ENCODE measurements at places on chromosomes 2 and 18.

- DNase-seq = no peak
These were observed 404.4 kb downstream of the SOCS6 start for GRCh38 chr18:70693246-70693645.

DNA sequence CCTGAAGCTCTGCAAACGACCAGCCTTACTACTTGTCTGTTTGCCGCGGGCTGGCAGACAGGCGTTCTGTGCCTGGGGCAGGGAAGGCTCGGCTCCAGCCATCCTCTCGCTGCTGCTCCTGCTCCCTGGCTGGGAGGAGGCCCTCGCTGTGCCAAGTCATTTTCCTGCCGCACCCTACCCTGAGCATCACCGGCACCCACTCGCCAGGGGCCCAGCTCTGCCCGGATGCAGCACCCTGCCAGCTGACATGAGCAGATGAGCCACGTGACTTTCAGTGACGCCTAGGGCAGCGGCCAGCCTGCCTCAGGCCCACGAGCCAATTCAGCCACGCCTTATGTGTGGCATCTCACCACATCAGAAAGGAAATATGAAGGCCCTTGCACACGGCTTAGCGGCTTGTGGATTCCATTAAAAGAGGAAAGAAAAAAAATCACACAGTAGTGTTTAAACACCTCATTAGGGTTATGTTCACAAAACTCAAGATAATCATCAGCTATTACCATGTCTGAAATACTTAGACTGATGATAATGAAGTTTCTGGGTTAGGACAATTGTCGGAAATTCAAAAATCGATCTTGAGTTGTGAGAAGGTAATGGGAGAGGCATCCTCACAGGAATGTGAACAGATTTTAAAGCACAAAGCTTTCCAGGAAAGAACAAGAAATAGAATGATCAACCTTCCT, 250.5 kb downstream of the TWIST2 start:
- DNase-seq = no peak

DNA sequence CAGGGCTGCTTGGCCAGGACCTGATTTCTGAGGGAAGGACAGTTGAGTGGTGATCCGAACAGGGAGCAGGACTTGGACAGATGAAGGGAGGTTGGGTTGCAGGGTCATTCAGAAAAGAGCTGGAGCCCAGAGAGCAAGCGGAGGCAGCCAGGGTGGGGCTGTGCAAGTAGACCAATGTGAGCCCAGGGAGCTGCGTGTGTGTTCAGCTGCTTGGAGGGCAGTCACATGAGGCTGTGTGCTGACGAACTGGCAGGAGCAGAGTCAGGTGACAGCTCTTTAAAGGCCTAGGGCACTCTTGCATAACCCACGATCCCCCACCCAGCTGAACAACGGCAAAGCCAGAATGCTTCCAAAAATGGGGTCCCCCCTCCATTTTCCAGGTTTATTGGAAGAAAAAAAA, 4.6 kb upstream of the MLPH start:
- no peak for DNase-seq

GRCh38 chr2:134790487-134790886, 47.9 kb upstream of the ACMSD start:
- DNase-seq = no peak

DNA sequence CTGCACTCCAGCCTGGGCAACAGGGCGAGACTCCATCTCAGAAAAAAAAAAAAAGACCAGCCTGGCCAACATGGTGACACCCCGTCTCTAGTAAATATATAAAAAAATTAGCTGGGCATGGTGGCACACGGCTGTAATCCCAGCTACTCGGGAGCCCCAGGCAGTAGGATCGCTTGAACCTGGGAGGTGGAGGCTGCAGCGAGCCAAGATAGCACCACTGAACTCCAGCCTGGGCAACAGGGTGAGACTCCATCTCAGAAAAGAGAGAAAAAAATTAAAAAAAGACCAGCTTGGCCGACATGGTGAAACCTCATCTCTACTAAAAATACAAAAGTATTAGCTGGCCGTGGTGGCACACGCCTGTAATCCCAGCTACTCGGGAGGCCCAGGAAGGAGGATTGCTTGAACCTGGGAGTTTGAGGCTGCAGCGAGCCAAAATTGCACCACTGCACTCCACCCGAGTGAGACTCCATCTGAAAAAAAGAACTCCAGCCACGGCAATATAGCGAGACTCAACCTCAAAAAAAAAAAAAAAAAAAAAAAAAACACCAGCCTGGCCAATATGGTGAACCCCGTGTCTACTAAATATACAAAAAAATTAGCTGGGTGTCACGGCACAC, 346.1 kb upstream of the PLGLB2 start:
- no peak for DNase-seq

DNA sequence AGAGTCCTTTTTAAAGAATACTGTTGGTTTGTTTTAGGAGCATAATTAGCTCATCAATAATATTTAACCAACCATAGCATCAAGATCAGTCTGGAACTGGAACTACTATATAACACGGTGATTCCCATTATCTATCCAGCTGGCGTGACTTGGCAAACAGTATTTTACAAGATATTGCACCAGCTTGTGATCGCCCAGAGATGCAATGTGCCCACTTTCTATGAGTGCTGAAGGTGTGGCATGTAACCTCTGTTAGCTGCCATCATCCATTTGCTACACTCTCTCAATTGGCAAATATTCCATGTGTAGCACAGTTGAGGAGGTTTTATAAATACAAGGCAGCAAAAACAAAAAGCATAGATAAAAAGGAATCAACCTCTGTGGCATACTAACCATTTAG, 64.9 kb downstream of the FIGN start:
- no peak for DNase-seq

GRCh38 chr18:68714366-68714711, 569 bp downstream of the TMX3 start:
- no peak for DNase-seq

- no peak for DNase-seq
These were observed 58.9 kb upstream of the STK17B start for GRCh38 chr2:196230061-196230854.

- DNase-seq = no peak
These were observed 55.1 kb downstream of the MYO7B start for GRCh38 chr2:127590386-127591190.

DNA sequence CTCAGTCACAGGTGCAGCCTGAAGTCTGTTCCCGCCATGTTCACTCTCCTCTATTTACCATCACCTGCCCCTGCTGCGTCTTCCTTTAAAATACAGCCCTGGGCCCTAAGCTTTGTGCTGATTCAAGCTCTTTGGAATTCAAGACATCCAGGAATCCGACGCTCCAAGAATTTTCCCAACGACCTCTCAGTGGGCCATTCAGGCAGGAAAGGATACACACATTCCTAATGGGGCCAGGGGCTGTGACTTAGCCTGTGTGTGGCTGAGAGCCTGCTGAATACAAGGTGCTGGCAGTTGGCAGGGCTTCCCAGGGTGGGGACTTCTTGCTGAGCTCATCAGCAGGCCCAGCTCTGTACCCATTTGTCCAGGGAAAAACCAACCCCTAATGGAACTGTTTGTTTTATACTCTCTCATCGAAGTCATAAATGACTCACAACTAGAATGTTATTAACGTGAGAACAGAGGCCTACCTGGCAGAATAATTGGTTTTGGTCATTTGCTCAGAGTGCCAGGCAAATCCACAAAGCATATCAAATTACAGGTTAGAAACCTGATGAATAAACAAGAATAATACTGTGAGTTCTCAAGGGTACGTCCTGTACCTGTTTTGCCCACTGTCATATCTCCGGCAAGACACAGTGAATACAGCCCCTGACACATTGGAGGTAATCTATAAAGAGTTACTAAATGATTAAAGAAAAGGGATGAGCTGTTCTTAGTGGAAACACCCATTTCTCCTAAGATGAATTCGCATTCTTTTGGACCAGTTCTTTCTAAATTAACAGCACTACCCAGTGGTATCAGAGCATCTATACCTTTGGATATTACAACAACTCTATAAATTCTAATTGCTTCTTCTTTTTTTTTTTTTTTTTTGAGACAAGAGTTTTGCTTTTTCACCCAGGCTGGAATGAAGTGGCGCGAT, 12.6 kb upstream of the KCMF1 start:
- no peak for DNase-seq

DNA sequence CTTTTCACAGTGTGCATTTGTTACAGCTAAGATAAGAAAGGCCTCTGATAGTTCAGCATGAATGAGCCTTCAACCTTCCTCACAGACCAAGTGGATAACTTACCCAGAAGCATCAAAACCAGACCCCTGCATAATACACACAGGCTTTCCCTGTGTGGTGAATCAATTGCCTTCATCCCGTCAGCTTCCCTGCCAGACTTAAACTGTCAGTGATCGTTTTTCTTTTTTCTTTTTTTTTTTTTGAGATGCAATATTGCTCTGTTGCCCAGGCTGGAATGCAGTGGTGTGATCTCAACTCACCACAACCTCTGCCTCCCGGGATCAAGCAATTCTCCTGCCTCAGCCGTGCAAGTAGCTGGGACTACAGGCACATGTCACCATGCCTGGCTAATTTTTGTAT, 20.5 kb upstream of the SLC35F5 start:
- DNase-seq = no peak

GRCh38 chr18:28193177-28193778, 16.3 kb upstream of the CDH2 start:
- DNase-seq = no peak

GRCh38 chr2:60596411-60596810, 43.0 kb upstream of the BCL11A start:
- no peak for DNase-seq

- DNase-seq = no peak
These were observed 1814.7 kb upstream of the CELF4 start for GRCh38 chr18:39380186-39380725.

DNA sequence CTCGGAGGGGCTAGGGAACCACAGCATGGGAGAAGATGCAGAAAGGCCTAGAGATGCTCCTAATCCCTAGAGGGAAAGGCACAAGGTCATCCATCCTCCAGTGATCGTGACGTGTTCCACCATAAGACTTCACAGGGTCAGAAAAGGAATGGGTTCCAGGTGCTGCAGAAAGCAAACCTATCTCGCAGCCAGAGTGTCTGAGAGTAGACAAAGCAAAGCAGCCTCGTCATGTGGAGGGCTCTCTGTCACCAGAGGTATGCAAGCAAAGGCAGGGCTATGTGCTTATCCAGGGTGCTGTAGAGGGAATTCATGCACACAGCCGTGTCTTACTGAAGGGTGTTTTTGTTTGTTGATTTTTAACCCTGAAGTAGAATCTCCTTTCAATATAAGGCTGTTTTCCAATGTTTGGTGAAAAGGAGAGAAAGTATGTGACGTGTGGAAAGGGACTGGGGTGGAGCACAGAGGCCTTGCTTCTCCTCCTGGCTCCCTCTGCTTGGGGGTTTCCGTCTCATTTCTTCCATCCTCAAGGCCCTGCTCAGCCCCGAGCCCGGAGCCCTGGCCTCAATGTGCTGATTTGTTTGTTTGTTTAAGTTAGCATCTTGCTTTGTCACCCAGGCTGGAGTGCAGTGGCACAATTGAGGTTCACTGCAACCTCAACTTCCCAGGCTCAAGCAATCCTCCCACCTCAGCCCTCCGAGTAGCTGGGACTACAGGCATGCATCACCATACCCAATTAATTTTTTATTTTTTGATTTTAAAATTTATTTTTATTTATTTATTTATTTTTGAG, 3.0 kb downstream of the GPR55 start:
- no peak for DNase-seq

DNA sequence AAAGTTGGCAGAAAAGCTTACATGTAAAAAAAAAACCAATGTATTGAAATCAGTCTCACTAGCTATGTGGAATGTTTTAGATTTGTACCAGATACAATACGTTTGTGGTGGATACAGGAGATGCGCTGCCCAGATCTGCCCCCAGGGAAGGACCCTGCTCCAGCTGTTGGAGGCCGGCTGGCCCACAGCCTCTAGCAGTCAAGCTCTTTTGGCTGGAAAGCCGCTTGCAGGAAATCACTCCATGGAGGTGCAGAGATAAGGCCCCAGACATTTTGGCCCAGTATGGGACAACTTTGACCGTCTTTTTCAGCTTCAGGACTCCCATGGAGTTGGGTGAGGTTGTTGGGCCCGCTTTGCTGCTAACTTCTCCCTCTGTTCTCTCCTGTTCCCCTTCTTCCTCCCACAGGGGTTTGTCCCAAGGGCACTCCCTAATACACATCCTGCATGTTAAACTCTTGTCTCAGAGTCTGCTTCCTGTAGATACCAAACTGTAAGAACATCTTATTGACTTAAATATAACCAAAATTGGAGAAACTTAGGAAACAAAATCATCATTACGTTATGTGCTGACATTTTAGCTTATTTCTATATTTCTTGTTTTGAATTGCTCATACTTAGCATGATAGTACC, 1.7 kb upstream of the QPCT start:
- no peak for DNase-seq

DNA sequence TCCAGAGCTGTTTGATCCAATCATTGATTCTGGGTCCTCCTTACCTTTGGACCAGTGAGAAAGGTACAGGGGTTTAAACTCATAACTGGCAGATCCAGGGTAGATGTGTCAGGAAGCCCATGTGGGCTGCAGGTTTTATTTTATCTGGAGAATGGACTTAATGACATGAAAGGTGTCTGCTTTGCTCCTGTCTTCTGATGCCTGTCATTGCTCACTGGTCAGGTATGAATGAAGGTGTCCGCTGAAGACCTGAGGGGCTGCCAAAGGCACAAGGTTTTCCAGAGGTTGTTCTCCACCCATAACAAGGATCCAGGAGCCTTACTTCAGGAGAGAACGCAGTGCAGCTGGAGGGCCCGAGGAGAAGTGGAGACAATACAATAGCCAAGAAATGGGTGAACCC, 74.2 kb downstream of the CHRNA1 start:
- no peak for DNase-seq

- peak; percentile 41 for DNase-seq
These were observed 101.6 kb downstream of the LBH start for GRCh38 chr2:30332791-30333453.

GRCh38 chr2:20456636-20457426, 10.0 kb downstream of the RHOB start:
- no peak for DNase-seq

- no peak for DNase-seq
These were observed 247.0 kb downstream of the ICOS start for GRCh38 chr2:204183608-204184007.

GRCh38 chr2:85112906-85113625, 20.1 kb upstream of the TCF7L1 start:
- DNase-seq = no peak

GRCh38 chr2:86174445-86174844, 20.8 kb downstream of the IMMT start:
- DNase-seq = no peak

DNA sequence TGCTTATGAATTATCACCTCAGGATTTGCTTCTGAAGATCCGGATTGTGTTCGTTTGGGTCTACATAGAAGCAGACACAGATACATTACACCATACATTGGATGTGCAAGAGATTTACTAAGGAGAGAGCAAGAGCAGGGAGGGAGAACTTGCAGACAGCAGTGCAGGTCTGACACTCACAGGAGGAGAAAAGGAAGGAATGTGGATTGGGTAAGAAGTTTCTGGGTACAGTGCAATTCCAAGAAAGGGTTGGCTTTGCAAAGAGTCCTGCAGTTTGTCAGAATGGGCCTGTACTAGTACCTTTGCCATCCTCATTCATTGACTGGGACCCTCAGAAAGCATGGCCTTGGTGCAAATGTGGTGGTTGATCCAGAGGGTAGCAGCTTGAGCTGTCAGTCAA, 4.8 kb upstream of the THOC1 start:
- DNase-seq = no peak

- no peak for DNase-seq
These were observed 15.5 kb downstream of the RND3 start for GRCh38 chr2:150471813-150472510.

Data from GM12864 (cell line).